ENCODE measurements at places on chromosomes 5 and 9. TPM values are rescaled to one million over a fixed set of nuclear protein-coding genes. Genes with fewer than 3 reads are reported as not detected.
A peak's percentile ranks its signal among the peaks of the same experiment; 100 is the strongest.

Gene IL33
- polyA plus RNA-seq = 31.4 TPM

Gene PCDHAC2
- polyA plus RNA-seq = 1.1 TPM

GRCh38 chr5:141779503-141779973 lies 97.5 kb upstream of the ARAP3 start:
- DNase-seq = peak; percentile 53

Gene PPP1R26
- polyA plus RNA-seq = not detected

- DNase-seq = no peak
These were observed 12.2 kb downstream of the TRAF1 start for GRCh38 chr9:120914396-120914795.

GRCh38 chr9:100515578-100516494 lies 42.9 kb downstream of the TMEFF1 start:
- no peak for DNase-seq

Data from muscle of arm (tissue), 14 donors.